Nucleus accumbens (tissue), 56 donors: ENCODE measurements at places on chromosomes 2 and 18.
A peak's percentile ranks its signal among the peaks of the same experiment; 100 is the strongest.

DNA sequence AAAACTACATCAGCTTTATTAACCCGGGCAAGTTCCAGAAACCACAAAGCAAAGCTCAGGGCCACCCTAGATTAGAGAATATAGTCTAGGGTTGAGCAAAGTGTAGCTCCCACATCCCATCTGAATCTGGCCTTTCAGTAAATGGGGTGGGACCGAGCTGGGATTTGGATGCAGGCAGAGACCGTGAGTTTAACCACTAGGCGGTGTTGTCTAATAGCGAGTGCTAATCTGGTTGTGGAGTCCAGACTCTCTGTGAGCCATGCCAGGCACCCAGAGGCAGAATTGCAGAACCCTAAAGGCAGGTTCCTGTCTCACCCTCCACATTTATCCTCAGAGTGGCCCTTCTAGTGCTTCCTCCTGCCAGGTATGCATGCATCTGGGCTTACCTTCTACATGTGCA, 435.9 kb downstream of the TSN start:
- no peak for DNase-seq

DNA sequence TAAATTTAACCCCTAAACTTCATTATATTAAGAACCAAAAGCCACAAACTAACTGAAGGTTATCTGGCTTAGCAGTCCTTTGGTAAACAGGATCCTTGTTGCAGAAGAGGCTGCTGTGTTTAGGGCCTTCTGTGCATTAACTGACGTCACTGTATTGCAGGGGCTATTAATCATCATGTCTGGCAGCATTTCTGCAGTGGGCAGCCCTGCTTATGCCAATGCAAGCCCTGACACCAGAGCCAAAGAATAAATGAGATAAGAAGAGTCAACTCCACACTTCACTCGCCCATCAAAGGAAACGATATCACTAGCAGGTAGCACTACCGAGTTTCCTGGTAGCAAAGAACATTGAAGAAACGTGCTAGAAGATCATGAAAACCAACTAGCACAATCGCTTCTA, 110.6 kb downstream of the PLEKHM3 start:
- DNase-seq: no peak

DNA sequence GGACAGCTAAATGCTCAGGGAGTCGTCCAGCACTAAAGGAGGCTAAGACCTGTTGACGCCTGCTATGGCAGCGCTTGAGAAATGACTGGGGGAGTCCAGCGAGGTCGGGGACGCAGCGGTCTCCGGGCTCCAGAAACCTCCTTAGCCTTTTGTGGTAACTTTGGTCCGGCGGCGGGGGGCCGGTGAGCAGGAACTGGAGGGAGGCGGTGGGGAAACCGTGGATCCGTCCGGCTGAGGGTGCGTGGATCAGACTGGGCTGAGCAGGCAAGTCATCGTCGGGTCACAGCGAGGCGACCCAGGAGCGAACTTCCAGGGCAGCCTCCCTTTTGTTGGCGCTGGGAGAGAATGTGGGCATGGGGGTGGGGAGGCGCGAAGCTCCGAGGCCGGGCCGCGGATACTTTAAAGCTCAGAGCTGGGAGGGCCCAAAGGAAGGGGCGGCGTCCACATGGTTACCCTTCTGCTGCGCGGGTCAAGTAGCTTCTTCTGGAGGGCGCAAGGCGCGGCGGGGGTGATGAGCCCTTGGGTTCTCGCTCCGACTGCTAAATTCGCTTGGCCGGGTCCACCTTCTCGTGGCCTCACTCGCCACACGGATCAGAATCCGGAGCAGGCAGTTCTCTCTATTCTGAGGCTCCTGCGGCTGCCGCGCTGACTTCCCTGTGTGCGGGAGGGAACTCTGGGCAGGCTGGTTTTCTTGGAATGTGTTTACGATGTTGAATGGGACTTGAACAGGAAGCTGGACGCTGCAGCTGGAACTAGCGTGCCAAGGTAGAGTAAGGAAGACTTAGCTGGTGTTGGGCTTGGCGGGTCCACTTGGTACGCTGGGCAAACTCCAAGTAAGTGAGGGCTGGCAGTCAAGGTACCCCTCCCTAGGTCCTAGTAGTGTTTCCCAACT, 920 bp downstream of the GULP1 start:
- DNase-seq: peak; percentile 55

DNA sequence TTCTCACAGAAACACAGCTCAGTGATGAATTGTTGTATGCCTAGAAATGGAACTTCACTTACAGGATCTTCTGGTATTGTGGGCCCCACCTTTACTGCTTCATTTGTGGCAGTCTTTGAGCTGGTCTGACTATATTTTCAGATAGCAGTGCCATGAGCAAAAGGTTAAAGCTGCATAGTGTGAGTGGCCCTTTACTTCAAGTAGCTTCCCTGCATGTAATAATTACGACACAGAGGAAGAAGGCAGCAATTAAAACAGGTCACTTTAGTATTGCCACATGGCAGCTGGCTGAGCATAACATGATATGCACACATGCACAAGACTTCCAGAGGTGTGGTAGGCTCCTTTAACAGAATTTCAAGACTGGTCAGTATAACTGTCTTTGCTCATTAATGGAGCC, 426.3 kb upstream of the ZEB2 start:
- DNase-seq: no peak

GRCh38 chr2:202035941-202036372, 2.3 kb downstream of the FZD7 start:
- no peak for DNase-seq

GRCh38 chr2:203971251-203971650, 34.7 kb downstream of the ICOS start:
- no peak for DNase-seq
